ENCODE measurements at places on chromosomes 12 and 14. TPM values are rescaled to one million over a fixed set of nuclear protein-coding genes. Genes with fewer than 3 reads are reported as not detected.

GRCh38 chr12:4843907-4844306 lies 65.8 kb upstream of the KCNA1 start:
- no peaks in the 10 kb centered on the region for H3K36me3 ChIP-seq
- no peaks in the 10 kb centered on the region for H3K4me1 ChIP-seq
- no peak for DNase-seq
- no peak overlapping the region for H3K4me3 ChIP-seq

Gene PLEKHA5
- 13.5 TPM for total RNA-seq

Gene OASL
- 104 TPM for total RNA-seq

GRCh38 chr12:93587611-93588010 lies 15.1 kb downstream of the SOCS2 start:
- H3K36me3 ChIP-seq = peaks cover 5% of the 10 kb centered on the region
- no peak for DNase-seq

GRCh38 chr12:12986775-12987331 lies 13.2 kb downstream of the HEBP1 start:
- no peak overlapping the region for H3K27ac ChIP-seq
- DNase-seq = no peak
- no peaks in the 10 kb centered on the region for H3K36me3 ChIP-seq
- no peak overlapping the region for H3K4me3 ChIP-seq

Gene FGF6
- not detected for total RNA-seq
